Left lobe of liver (tissue), 2 donors: ENCODE measurements at places on chromosomes 5 and 9.

DNA sequence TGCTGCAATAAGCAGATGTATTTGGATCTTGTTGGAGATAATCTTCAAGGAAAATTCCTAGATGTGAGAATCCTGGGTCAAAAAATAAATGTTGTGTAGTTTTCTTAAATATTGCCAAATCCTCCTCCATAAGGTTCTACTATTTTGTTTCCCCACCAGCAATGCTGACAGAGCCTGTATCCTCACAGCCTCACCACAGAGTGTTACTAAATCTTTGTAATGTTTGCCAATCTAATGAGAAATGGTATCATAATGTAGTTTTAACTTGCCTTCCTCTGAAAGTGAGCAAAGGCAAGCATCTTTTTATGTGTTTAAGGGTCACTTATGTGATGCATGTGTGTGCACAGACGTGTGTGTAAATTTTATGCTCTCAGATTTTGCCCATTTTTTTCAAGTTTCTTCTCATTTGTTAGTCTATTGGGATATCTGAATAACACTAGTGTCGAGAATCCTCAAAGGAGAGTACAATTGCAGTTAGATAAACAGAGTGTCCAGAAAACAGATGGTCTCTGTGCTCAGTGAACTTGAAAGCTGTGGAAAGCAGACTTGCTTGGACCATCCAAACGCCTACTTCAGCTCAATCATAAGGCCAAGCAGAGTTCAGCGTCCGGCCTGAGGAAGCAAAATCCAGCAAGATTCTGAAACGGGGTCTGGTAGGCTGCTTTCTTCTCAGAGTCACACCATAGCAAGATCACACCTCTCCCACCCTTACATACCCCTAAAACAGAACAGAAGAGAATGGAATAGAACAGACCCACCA, 35.7 kb upstream of the UGT3A1 start:
- DNase-seq, result no peak

GRCh38 chr5:389197-389821, 53.7 kb upstream of the EXOC3 start:
- no peak for DNase-seq

- no peak for DNase-seq
Measured at GRCh38 chr9:136742591-136743391, at the start of gene LCN10. Gene LCN10 (minus strand): TSS chr9:136742940. CDS start chr9:136742903, 37 bp downstream.

DNA sequence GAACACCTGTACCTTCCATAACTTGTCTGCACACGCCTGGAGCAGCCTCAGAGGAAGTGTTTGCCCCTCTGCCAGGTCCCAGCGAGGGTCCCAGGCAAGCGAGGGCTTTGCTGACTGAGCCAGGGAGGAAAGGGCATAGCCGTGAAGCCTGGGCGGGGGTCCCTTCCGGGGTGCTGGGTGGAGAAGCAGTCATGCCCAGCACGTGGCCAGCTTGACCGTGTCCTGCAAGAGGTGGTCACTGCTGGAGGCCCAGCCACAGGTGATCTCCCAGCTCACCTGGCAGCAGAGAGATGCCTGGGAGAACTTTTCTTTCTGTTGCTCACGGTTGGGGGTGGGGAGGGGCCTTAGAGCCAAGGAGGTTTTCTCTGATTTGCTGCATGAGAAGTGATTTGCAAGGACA, 195.3 kb downstream of the CACNA1B start:
- DNase-seq, result peak; percentile 33

- no peak for DNase-seq
Measured at GRCh38 chr9:85428230-85428629, 313.5 kb downstream of the AGTPBP1 start.

DNA sequence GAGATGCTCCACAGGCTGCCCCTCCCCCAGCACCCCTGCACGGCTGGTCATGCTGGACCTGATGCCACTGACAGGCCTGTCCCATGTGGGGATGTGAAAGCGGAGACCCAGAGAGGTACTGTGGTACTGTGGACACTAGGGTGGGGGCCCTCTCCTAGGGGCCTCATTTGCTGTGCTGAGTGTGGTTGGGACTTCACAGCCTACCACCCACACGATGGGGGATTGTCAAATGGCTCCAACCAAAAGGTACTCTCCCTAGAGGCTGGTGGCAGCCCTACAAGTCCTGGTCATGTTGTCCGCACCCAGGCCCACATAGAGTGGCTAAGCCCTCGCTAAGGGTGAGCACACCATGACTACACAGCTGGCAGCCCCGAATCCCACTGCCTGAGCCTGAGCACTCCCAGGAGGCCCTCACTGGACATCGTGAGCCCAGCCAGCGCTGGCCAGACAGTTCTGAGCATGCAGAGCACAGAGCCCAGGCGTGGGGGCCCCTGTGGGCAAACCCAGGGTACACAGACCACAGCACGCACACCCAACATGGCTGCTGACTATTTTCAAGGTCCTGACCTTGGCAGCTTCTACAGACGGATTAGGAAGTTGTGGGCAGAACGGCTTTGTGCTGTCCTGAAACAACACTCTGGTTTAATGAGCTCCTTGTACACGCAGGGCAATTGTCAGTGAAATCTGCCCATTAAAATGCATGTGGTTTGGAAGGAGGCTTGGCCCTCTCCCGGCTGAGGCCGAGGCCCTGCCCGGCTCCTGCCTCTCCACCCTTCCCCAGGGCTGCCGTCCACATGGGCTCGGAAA, 214.1 kb downstream of the HSPA4 start:
- no peak for DNase-seq
